ENCODE measurements at places on chromosomes 11 and 22.

- DNase-seq = no peak
These were observed 444 bp downstream of the CAVIN3 start for GRCh38 chr11:6319704-6320410.

- DNase-seq = no peak
These were observed 29.1 kb downstream of the GNAZ start for GRCh38 chr22:23099531-23099804.

- no peak for DNase-seq
These were observed 8.2 kb downstream of the ARRB1 start for GRCh38 chr11:75342966-75343870.

DNA sequence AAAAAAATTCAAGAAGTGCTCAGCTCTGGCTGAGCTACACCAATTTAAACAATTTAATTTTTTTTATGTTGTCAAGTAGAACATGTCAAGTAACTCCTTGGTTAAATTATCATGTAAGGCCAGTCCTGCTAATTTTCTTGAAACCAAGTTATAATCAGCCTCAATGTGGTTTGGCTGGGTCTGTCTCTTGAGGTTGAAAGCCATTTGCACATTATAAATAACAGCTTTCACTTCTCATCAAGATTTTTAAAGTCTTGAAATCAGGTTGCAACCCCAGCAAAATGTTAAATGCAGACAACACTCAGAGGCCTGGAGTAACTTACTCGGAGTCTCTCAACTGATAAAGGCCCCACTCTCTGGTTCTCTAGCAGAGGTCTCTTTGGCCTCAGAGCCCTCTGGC is 324.4 kb downstream of the BRD1 start:
- DNase-seq = no peak

DNA sequence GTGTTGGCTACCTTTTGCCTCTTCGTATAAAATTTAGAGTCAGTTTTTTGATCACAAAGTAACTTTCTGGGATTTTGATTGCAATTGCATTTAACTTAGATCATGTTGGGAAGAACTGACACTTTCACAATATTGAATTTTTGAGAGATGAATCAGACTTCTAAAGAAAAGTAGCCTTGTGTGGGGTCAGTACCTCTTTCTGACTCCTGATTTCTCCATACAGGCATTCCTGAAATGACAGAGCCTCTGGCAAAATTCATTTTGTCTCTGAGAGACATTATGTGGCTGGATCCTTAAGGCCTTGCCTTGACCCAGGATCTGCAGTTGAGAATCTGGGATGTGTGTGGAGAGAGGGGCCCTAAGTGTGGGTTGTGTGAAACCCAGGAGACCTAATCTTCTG is 37.8 kb downstream of the PPFIBP2 start:
- no peak for DNase-seq

DNA sequence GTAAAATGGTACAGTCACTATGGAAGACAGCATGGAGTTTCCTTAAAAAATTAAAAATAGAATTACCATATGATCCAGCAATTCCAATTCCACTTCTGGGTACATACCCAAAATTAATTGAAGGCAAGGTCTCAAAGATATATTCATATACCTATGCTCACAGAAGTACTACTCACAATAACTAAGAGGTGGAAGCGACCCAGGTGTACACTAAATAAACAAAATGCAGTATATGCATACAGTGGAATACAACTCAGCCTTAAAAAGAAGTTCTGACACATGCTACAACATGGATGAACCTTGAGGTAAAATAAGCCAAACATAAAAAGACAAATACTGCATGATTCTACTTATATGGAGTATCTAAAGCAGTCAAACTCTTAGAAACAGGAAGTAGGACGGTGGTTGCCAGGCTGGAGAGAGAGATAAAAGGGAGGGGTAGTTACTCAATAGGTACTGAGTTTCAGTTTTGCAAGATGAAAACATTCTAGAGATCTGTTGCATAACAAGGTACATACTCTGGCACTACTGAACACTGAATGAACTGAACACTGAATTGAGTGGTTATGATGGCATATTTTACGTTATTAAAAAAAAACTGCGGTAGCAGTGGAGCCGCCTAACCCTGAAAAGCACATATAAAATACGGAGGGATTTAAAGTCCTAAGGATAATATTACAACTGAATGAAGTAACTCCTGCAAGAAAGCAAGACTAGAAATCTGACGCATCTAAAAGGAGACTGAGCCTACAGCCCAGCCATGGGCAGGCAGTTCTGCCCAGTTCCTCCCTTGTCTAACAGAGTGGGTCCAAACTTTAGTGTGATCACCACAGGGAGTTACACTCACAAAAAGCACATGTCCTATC is 12.8 kb downstream of the DGCR2 start:
- peak; percentile 49 for DNase-seq

- no peak for DNase-seq
These were observed 538.1 kb downstream of the SOX6 start for GRCh38 chr11:15818132-15818842.

- no peak for DNase-seq
These were observed 32.3 kb downstream of the ACO2 start for GRCh38 chr22:41501209-41501608.

DNA sequence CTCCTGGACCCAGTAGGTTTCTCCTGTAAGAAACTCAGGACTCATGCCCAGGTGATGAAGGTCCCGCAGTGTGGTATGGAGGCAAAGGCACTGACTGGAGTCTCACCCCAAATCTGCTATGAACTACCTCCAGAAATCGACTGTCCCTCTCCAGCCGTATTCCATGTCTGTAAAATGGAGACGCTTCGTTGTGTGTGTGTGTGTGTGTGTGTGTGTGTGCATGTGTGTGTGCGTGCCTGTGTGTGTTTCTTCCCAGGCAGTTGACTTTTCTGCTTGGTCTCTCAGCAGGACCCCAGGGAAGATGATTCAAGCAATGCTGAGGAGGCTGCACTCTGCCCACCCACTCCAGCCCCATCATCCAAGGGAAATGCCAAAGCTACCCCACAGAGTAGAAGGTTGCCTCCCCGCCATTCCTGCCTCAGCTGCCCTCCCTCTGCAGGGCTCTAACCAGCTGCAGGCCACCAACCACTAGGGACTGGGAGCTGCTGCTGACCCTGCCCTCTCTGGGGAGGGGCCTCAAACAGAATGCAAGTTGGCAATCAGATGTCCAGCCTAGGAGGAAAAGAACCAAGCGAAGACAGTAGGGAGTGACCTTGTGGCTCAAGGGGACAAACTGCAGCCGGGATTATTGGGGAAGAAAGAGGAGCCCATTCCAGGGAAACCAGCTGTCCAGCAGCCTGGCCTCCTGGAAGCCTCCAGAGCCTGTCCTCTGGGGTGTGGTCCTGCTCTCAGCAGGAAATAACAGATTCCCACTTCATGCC is 56.2 kb downstream of the SLC22A12 start:
- DNase-seq = no peak

DNA sequence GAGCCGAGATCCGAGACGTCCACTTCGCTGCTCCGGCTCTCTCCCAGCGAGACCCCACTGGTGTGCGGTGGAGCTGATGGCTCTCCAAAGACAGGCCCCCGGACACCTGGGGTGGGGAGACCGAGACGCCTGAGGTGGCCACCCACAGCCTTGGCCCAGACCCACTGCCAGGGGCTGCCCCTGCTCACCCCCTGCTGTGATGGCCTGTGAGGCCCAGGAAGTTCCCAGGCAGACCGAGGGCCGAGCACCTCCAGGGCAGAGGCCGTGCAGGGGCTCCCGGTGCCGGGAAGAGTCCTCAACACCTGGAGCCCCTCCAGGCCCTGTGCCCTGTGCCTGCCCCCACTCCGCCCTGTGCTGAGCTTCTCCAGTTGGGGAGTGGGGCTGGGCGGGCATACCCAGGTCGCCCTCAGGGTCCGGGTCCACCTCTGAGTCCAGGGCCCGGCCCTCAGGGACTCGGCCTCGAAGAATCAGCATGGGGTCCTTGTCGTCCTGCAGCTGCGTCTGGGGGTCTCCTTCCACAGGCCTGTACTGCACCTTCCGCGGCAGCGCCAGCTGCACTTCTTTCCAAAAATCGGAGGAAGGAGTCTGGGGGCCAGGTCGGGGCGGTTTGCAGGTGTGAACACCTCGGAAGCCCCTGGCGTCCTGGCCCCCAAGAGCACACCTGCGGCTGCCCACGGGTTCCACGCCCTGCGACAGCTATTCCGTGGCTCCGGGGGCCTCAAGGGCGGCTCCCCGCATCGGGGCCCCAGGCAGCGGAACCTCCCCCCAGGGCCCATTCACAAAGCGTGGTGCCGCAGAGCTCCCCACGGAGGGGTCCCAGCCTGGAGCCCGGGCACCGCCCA is 8.6 kb downstream of the SIGIRR start:
- no peak for DNase-seq

DNA sequence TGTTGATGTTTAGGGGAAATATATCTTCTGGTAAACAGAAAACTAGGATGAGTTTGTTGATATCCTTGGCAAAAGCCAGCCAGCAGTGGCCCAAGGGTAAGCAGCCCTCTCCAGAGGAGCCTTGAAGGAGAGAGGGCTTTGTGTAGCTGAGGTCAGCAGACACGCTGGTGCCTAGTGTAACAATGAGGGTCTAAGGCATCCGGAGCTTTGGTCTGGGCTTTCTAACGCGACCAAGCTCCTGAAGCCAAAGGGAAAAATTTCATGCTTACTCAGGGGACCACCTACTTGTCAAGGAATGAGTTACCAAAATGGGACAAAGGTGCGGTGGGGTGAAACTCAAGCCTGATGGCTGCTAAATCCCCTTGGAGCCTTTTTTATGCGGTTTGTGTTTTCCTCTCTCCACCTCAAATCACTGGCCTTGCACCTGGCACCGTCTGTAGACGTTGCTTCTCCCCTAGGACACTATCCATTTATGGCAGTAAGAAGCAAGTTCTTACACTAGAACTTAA is 134.9 kb downstream of the DBX1 start:
- DNase-seq = no peak

DNA sequence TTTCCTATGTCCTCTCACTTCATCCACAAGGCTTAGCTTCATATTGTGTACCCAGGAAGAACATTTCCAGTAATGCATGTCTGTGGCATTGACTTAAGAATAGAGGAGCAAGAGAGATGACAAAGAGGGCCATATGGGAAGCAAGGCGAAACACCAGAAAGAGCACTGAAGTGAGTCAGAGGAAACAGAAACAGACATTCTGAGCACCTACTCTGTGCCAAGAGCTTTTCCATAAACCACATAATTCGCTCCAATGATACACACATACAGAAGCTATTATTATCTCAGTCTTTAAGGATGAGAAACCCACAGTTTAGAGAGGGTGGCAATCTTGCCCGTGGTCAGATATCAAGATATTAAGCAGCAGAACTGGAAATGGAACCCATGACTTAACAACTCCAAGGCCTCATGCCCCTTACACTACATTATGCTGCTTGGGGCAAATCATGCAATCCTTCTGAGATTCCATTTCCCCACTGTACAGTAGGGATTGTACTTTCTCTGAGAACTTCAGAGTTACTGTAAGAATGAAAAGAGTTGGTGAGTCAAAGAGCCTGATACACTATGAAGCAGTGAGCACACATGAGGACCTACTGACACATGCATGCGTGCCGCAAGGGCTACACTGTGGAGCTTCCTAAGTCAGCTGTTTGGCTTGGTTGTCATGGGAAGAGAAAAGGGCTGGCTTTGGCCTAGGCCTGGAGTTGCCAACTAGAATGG is 126.6 kb downstream of the KCNC1 start:
- DNase-seq = no peak

DNA sequence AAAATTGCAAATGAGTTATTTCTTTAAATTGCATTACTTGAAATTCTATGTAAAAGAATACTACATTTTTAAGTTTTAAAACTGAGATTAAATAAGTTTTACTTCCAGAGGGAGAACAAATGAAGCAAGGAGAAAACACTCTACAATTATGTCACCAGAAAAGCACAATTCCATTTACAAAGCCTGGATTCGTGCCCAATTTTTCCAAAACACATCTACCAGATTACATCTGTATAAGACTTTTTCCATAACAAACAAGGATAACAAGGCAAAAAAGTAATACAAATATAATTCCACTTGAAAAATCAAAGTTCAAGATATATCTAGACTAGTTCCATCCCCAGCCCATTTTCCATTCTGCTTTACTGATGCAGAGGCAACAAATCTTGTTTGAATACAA is 40.5 kb downstream of the MTMR2 start:
- DNase-seq = no peak

GRCh38 chr22:42385696-42386095 is 46.5 kb downstream of the NFAM1 start:
- no peak for DNase-seq

GRCh38 chr11:20597680-20598484 is 1.5 kb upstream of the SLC6A5 start:
- DNase-seq = no peak

- DNase-seq = no peak
These were observed 73.3 kb upstream of the CSNK2A3 start for GRCh38 chr11:11426226-11426952.

DNA sequence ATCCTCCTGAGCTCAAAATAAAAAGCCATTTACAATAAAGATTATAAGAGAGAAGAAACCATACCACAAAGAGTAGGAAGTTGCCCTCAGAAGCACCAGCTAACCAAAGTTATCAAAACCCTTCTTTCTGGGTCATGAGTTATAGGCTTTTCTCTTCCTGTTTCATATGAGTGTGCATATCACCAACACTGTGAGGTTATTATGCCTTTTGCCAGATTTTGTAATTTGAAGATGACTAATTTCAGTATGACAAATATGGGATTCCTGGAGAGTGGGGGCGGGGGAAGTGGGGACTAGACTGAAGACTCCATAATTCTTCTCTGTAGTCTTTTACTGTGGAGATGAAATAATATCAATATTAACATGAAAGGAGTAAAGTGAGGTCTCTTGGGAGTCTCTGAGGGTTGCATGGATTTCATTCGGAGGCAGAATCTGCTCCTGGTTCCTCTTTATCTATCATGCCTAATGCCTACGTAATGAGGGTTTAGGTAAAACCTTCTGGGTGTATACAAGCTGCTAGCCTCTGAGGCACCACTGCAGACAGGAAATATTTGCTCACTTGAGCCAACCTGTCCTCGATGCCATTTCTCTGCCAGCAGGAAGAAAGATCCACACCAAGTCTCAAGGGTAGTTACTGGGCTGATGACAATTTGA is 2.1 kb downstream of the LPXN start:
- DNase-seq = peak; percentile 77

DNA sequence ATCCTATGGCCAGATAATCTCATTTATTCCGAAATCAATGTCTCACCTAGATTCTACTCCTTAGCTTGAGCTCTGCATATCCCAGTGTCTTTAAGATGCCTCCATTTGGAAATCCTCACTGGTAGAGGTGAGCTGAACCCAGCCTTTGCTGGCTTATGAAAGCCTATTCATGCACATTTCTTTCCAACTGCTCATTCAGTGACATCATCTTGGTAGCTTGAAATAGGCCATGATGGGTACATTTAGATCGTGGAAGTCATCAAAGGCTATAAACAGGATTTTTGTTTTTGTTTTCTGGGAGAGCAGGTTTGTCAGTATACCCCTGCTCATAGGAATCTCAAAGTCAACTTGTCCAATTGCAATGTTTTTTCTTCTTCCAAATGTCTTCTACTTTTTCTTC is 6.0 kb downstream of the NXPE1 start:
- no peak for DNase-seq

DNA sequence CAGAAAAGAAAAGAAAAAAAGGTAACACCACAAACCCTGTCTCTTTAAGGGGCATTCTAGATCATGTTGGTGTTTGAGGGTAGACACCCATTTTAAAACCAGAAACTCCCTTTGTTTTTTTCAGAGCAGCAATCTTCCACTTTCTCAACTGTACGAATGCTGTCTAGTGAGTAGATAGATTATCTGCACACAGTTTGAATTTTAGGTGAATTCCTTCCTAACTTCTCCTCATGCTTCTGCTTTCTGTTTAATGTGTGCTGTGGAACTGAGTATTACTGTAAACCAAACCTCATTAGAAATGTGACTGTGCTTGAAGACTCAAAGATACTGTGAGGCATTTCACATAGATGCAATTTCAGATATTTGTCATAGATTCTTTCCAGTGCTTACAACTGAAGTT is 102.4 kb downstream of the PRMT3 start:
- DNase-seq = no peak

All from activated CD4-positive, alpha-beta T cell treated with anti-CD3 and anti-CD28 coated beads for 4 hours (primary cell).